ENCODE measurements at places on chromosomes 1 and 21.

GRCh38 chr1:180003026-180003695 lies 48.6 kb downstream of the CEP350 start:
- no peak for DNase-seq

DNA sequence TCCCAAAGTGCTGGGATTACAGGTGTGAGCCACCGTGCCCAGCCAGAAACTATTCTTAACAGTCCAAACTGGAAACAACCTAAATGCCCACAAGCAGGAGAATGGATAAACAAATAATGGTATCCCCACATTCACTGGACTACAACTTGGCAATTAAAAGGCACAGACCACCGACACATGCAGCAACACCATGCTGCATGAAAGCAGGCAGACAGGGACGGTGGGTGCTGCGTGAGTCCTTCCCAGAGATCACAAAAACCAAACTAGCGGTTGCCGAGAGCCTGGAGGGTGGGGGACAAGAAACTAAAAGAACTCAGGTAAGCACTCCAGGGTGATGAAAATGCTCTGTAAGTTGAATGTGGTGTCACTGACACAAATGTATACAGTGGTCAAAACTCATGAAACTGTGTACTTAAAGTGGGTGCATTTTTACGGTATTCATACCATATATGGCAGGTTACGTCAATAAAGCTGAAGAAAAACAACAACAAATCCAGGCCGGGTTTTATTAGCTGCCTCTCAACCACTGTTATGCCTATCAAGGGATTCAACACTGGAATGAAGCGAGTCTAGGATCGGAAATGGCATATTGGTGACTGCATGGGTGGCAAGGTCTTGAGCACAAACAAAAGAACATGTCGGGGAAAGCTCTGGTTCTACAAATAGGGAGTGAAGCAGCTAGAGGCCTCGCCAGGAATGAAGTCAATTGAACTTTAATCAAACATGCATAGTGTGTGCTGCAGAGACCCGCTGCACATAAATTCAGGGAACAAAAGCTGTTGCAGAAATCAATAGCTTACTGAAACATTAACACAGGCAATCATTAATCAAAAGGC lies 52.4 kb downstream of the SLC45A1 start:
- no peak for DNase-seq

DNA sequence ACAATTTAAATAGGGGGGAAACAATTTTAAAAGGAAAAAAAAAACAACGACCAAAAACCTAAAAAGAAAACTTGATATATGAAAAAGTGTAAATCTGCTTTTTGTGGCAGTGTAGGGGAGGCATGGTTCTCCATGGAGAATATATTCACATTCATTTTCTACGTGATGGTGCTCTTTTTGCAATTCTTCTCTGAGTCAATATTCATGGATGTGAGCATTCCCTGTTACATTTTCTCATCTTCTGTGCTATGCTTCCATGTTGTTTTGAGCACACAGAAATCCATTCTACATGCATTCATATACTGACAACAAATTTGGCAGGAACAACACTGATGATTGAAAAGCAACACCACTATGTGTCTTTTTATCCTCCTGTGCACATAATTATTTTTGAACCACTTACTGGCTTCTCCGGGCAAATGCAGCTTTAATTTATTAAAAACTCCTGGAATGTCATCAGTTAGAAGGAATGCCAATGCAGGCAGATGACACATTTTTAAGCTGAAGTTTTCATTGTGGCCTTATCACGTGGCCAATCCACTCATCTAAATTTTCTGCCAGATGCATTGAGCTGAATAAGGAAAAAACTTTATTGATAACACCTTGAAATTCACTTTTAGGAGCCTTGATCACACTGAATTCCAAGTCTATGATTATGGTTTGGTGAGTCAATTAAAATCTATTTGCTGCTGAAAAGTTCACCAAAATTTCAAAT lies 590.6 kb downstream of the NUF2 start:
- DNase-seq, result no peak

- DNase-seq, result no peak
Observed at GRCh38 chr1:153028766-153029165, 2.2 kb upstream of the SPRR1B start.

- DNase-seq, result no peak
Observed at GRCh38 chr1:118563981-118564951, 379.2 kb upstream of the SPAG17 start.

DNA sequence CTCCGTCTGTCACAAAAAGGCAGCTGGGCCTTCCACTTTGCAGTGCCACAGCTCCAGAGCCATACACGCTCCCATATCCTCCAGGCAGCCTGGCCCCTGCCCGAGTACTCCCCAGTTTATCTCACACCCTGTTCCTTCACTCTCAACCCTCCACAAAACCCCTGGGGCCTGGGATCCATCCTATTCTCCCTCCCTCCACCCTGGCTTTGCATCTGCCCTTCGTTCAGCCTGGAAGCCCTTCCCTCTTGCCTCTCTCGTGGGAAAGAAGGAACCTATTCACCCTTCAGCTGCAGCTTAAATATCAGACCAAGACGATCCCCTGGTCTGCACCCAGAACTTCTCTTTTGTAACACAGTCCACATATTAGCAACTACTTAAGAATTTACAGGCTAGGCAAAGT lies 56.7 kb downstream of the CAMK2N1 start:
- DNase-seq, result no peak

DNA sequence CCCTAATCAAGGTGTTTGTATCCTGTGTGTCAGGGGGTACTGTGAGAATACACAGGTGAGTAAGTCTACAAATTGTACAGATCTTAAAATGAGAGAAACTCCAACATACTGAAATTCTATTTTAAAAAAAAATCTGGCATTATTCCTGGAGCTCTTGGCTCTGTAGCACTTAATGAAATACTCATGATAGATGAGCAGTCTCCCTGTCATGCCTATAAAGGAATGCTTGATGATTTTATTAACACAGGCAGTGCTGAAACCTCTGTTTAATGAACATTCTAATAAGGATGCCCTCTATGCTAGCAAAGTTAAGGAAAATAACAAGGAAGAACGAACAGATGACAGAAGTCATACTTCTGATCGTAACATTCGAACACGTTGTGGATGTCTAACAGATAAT lies 233.9 kb upstream of the NEGR1 start:
- no peak for DNase-seq

GRCh38 chr1:178509414-178510007 lies 3.4 kb upstream of the TEX35 start:
- no peak for DNase-seq

DNA sequence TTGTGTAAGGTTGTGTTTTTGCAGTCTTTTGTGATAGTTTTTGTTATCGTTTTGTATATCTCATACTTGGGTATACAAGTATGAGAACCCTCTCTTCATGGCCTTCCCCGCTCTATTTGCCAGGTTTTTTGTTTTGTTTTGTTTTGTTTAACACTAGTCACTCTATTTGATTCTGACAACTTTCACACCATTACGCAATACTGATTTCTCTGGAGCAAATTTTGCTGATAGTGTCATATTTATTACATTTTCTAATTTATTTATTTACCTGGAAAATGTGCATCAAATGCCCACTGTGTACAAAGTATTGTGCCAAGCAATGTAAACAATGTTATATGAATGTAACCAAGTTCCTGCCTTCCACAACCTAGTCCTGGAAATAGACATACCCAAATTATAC lies 90.1 kb downstream of the LRRC40 start:
- DNase-seq, result no peak

DNA sequence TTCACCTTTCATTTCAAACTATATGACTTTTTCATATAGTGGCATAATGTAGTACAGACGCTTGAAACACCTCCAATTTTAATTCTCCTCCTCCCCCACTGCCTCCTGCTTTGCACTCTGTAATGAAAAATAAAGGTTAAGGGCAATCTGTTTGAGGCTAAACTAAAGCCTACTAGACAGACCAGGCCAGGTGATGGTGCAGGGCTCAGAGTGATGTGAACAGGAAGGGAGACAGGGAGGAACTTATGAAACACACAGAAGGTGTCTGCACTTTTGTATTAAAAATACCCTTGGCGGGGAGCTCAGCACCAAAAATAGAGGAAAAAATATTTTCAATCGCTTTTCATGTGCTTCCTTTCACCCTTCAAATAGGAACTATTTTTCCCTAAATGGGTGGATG lies 415.4 kb downstream of the LMO4 start:
- no peak for DNase-seq

GRCh38 chr21:45950740-45951515 lies 30.6 kb upstream of the COL6A1 start:
- DNase-seq, result no peak

GRCh38 chr1:6243053-6243834 lies 735 bp upstream of the HES3 start:
- DNase-seq, result no peak

DNA sequence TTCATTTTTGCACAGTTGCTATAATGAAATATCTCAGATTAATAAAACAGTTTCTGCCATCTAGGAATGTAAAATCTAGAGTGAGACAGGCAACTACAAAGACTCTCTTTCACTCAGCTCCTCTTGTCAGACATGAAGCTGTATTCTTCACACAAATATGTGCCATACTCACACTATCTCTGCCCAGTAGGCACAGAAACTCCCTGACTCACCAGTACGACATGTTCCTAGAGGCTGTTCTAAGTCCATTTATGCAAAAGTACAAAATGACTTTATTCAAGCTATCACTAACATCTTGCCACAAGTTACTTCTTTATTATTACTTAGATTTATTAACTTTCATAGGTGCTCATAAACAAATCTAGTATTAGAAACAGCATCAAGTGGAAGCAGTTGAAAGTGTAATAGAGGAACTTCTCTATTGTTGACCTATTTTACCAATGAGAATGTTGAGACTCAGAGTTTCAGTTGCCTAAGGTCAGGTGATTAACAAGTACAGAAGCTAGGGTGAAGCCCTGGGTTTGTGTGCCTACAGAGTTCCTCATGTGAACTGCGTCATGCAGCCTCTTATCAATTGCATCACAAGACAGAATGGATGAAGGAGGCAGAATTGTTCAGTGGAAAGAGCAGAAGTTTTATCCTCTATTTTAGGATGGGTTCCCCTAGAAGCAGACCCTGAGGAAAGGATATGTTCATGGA lies 98.9 kb downstream of the RGS2 start:
- no peak for DNase-seq

GRCh38 chr1:17514776-17515175 lies 24.7 kb upstream of the ARHGEF10L start:
- DNase-seq, result no peak

GRCh38 chr1:178262120-178262500 lies 168.2 kb downstream of the RASAL2 start:
- DNase-seq, result no peak

GRCh38 chr1:34898330-34898761 lies 31.1 kb downstream of the DLGAP3 start:
- DNase-seq, result no peak

DNA sequence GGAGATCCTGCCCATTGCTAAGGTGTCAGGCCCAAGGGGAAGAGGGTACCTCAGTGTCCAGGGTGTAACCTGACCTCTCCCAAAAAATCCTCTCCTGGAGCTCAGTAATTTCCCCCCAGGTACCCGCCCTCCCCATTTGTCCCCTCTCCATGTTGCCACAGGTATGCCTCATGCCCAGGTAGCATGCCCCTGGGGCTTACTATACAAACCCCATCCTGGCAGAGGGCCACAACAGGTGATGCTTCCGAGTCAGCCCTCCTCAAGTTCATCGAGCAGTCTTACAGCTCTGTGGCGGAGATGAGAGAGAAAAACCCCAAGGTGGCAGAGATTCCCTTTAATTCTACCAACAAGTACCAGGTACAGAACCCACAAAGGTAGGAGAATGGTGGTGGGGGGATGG lies 15.7 kb downstream of the ATP1A4 start:
- DNase-seq, result no peak

GRCh38 chr1:186442651-186443375 lies 18.1 kb downstream of the PDC start:
- DNase-seq, result no peak

DNA sequence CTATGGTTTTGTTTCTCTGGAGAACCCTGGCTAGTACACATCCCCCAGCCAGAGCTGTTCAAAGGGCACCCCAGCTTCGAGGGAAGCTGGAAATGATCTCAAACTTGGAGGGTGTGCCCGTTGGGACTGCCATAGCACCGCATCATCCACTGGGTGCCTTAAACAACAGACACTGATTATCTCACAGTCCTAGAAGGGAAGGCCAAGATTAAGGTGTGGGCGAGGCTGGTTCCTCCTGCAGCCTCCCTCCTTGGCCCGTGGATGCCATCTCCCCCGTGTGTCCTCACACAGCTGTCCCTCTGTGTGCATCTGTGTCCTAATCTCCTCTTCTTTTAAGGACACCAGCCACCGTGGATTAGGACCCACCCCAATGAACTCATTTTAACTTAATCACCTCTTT lies 4.2 kb upstream of the IBA57 start:
- no peak for DNase-seq

DNA sequence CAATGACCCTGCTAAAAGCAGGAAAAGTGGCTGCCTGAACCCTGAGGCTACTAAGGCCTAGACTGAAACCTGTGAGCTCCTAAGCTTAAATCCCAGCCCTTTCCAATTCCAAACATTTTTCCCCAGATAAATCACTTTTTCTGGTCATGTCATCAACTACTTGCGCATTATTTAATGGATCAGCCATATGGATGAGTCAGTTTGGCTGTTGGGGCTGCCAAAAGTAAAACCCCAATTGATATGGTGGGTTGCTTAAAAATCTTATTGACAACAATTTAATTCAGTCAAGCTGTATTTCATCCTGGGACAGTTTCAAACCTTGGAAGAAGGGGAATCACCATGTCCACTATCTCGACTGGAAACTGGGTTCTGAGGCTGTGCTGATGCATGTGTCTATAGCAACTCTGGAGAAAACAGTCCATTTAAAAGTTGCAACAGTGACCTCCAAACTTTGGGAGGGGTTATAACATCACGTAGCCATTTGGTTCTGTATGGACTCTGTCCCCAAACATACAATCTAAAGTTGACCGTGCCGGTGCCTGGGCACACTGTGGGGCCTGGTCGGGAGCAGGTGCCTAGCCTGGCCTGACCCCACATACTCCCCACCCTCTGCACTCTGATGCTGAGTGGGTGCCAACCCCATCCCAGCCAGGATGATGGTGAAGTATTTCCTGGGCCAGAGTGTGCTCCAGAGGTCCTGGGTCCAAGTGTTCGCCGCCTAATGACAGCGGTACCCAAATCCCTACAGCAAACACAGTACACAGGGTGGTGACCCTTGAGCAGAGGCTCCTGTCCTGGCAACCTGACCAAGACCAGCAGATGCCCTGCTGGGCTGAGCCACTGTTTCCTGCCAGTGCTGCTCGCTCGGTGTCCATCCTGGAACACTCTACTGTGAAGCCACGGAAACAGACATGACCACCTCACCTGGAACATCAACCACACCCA lies 46.5 kb upstream of the LRRC52 start:
- DNase-seq, result no peak

- no peak for DNase-seq
Observed at GRCh38 chr21:38813143-38813542, 7.4 kb downstream of the ETS2 start.

GRCh38 chr1:60415696-60416095 lies 342.1 kb upstream of the C1orf87 start:
- DNase-seq, result no peak
